ENCODE measurements at places on chromosomes 4 and X.

DNA sequence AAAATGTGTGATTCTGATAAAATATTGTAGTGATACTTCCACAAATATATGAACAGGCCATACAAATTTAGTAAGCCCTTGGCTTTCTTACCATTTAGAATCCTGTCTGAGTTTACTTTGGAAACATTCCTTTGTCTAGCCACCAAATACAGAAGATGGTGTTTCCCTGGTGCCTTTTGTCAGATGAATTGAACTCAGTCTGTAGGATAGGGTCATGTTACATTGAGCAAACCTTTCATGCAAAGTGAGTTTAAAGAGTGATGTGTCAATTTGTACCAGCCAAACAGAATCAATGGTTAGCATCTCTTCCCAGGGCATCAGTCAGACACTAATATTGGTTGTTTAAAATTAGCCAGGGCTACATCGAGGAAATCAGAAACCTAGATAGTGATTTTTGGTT lies 1443.4 kb downstream of the ARAP2 start:
- no peak for DNase-seq

GRCh38 chrX:119410027-119410819 lies 11.1 kb downstream of the SLC25A43 start:
- no peak for DNase-seq

DNA sequence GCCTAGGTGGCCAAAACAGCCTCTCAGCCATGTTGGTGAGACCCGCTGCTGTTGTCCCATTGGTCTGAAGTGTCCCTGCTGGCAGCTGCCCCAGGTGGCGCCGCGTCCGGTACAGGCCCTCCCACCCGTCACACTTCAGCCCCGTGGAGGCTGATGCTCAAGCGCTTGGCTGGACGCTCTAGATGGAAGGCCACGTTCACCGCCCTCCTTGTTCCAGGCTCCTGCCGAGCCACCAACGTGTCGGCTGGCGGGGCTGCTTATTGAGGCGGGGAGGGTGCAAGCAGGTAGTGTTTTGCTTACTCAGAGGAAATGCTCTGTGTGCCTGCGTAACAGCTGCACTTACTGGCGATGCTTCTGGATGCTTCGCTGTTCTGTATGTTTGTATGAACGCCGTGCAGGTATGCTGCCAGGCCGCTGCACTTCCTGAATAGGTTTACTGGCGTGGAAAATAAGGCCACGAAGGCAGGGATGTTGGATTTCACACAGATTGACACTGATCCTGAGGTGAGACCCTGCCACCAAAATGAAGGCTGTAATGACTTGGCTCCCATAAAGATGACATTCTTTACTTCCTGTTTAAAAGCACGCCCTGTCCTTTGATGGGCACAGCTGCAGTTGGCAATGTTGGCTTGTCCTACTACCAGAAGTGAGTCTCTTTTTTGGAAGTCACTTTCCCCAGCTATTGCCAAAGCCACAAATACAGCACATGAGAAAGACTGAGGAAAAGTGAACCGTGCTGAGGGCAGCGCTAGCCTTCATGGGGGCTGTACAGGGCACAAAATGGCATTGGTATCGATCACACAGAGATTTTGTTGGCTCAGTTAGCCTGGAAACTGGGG lies 21.0 kb upstream of the CLCN4 start:
- no peak for DNase-seq

DNA sequence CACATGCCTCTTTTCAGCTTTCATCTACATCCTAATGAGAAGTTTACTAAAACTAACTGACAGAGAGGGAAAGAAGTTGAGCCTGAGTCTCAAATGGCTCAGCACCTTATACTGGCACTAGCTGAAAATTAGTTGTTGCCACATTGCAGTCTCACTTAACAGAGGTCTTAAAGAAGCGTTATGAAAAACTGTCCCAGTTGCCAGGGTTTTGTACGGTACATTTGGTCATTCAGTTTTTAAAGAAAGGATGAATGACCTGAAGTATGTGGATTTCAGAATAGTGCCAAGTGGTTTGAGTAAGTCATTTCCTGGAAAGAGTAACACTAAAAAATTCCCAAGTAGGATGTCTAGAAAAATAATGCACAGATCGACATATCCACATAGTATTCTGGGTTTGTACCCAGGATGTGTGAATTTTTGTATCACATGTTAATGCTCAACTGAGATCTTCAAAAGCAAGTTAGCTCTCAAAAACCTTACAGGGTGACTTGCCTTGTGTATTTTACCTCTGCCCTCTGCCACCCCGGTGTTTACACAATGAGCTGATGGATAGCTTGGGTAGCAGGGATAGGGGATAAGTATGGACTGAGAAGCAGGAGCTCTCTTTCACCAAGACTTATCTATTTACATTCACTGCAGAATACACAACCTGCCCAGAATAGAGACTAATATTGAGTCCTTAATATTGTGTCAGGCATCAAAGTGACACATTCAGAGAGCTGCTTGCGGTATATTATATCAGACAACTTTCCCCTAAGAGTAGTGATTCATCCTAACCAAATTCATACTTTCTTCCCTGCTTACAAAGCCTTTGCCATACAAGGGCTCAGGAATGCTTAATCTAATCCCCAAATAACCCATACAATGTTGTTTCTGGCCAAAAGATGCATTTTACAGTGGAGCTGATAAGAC lies 1075.7 kb upstream of the PABPC4L start:
- DNase-seq = no peak

DNA sequence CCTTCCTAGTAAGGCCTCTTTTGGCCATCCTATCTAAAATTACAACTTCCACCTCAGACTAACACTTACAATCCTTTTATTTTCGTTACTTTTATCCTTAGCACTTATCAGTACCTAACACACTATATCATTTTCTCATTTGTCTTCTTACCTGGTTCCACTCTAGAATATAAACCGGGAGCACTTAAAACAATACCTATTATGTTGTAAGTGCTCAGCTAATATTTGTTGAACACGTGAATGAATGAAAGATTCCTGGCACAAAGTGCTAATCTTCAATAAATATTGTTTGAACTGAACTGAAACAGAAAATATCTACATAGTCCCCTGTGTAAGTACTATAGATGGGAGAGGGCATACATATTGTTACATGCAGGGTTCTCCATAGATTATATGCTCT lies 14.4 kb downstream of the MGARP start:
- DNase-seq = no peak

- DNase-seq = peak; percentile 9
Measured at GRCh38 chr4:143514497-143514896, 995 bp downstream of the SMARCA5 start.

Data from T-helper 2 cell (primary cell).